IPS DF 19.7 (cell line): ENCODE measurements at places on chromosomes 11 and 22.

DNA sequence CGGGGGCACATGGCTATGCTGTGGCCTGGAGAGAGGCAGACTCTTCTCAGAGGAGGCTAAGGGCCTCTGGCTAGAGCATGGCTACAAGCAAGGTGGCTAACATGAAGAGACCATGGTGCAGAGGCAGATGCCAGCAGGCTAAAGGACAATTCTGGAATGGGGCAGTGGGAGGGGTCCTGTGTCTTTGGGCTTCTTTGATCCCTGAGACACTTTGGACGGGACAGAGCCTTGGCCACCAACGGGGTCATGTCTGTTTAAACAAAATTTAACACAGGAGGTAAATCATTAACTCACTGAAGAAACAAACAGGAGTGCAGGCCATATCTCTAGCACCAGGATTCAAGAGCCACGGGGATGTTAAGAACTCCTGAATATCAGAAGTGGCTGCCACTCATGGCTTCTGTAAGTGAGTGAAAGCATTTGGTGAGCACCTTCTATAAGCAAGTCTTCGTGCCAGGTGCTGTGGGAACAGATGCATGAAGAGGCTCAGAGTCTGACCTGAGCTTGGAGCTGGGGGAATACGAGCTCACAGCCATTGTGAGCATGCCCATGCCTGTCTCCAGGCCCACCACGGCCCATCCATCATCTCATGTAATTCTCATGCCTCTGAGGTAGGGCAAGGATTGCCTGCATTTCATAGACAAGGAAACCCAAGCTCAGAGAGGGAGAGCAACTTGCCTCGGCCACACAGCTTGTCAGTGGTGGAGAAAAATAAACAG, 18.3 kb upstream of the ZNRF3 start:
- DNase-seq = no peak

GRCh38 chr22:28911777-28912669, 28.7 kb downstream of the ZNRF3 start:
- DNase-seq = no peak

DNA sequence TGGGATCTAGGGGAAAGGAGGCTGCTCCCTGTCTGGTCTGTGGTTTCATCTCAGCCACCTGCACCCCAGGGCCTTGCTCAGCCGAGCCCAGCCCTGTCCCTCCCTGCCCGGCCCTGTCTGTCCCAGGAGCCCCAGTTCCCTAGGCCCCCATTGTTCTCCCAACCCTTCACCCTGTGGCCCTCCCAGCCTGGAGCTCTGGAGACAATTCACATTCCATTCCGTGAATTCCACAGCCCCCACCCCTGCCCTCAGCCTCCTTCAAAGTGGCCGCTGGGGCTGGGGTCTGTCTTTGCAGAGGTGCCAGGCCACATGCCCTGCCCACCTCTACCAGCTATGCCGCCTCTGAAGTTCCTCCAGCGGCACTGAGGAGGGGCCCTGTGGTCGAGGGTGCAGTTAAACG, 77.9 kb upstream of the WNT11 start:
- DNase-seq = no peak

GRCh38 chr11:45752106-45752505, 52.8 kb upstream of the SLC35C1 start:
- no peak for DNase-seq

GRCh38 chr11:120339394-120339890, 3.2 kb downstream of the ARHGEF12 start:
- DNase-seq = no peak

GRCh38 chr22:40041366-40042137, 46.8 kb downstream of the FAM83F start:
- DNase-seq = no peak

DNA sequence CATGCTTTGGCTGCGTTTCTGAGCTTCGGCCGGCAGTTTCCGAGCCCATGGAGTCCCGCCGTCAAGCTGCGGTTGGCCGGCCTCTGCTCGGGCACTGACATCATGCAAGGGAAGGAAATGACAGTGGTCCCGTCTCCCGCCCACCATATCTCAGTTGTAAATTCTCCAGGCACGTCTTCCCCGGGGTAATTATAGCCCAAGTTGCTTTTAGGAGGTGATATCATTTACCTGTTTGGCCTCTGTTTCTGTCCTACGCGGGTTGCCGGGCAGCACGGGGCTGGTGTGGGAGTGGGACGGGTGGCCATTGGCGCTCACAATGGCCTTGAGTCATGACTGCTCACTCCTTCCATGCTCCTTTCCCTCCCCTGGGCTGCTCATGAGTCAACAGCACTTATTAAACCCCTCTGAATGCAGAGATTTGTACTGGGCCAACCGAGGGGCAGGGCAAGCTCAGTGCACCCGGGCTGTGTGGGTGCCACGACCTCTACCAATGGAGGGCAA, 4.2 kb upstream of the ANO1 start:
- DNase-seq = no peak

- DNase-seq = no peak
Observed at GRCh38 chr11:2507212-2507901, 62.5 kb downstream of the KCNQ1 start.
